Adrenal gland (tissue), 19 donors: ENCODE measurements at places on chromosomes 7 and 10.

DNA sequence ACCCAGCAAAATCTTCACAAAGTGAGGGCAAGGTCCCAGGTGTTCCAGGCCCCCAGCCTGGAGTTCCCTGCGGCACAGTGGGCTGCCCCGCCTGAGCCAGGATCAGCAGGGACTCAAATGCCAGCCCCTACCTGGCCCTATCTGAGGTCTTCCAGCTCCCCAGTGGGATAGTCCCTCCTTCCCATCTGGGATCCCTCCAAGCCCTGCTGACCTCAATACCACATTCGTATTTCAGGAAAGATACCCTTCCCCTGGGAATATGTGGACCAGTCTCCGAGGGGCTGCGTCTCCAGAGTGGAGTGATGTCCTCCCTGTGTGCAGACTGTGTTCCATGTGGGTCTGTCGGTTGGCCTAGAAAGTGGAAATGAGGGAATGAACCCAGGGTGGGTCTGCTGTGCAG is 40.9 kb downstream of the ELFN1 start:
- DNase-seq: no peak

GRCh38 chr7:90224195-90224594 is 12.7 kb downstream of the STEAP2 start:
- DNase-seq: no peak

DNA sequence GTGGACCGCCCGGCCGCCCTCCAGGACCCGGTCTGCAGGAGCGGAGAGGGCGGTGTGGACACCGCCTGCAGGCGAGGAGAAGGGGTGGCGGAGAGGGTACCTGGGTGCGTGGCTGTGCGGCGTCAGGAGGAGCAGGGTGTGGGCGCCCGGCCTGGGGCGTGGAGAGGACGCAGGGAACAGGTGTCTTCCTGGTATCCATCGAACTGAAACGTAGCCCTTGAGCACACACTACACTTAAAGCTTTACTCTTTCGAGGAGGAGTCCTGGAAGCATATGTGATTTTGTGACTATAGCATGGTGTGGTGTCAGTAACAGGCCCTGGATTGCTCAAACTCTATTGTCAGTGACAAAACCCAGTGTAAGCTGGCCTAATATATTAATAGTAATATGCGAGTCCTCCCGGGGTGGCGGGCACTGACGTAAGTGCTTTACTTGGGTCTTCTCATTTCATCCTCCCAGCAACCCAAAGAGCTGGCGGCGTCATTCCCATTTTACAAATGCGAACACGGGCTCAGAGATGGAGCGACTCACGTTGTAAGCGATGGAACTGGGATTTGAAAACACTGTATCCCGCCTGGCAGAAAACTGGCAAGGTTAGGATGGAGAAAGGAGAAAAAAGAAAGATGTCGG is 508 bp upstream of the TECPR1 start:
- no peak for DNase-seq

DNA sequence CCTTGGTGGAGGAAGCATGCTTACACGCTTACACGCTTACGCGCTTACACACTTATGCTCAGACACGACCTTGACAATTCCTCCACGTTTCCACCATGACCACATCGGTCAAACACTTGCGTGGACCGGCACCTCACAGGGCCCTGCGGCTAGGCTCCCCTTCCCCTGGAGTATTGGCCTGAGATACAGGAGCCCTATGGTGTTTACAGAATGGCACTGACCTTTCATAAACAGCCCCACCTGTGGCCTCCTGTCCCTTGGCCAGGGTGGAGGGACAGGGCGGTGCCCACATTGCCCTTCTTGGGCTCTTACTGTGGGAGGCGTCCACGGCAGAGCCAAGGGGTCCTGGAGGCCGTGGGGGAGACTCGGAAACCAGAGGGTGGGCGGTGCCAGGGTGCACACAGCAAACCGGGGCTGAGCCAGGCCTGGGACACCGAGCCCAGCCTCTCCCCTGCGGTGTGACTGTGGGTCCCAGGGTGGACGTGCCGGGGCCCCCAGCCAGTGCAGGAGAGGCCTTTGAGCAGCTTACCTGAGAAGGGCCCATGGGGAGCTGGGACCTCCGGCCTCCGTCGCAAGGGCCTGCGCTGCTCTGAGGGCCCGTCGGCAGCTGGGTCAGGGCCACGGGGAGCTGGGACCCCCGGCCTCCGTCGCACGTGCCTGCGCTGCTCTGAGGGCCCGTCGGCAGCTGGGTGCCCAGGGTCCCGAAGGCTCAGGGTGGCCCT is 44.2 kb upstream of the FOXL3 start:
- DNase-seq: no peak

GRCh38 chr7:89238156-89238555 is 442.6 kb upstream of the TEX47 start:
- DNase-seq: no peak

DNA sequence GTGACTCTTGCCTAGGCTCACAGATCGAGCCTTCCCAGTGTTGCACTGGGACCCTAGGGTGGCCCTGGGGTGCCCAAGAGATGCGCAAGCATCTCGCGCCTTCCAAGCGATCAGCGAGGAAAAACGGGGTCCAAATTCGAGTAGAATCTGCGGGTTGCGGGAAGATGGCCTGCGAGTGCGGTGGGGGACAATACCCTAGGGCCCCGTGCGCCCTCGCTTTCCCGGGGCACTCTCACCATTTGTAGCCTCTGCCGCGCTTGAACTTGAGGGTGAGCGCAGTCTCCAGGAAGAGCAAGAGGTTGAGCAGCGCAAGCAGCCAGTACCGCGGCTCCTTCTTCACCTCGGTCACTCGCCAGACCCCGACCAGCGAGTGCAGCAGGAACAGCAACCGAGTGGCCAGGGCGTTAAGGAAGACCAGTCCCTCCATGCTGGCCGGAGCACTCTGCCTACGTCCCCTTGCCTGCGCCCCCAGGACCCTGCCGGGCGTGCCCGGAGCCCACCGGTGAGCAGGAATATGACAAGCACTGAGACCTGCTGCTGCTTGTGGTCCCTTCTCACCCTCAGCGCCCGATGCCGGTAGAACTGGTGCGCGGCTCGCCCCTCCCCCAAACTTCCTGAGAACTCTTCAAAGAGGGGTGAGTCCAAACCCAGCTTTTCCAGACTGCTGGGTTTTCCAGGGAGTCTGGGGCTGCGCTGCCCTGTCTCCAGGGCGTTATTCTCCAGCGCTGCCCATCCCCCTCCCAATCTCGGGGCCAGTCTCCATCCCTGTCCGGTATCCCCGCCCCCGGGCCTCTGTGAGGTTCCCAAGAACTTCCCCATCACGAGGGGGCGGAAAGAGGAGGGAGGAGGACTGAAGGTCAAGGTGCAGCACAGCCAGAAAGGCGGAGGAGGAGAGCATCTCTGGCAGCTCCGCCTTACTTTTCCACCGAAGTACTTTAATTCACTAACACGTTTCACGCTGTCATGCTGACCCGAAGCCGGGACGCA is at the start of gene TMEM26:
Gene TMEM26 (minus strand): TSS at position 727 of the 987 bp plus-strand sequence. CDS start 300 bp downstream, at position 427.
- DNase-seq: peak; percentile 45

GRCh38 chr7:8442814-8443304 is 9.4 kb downstream of the NXPH1 start:
- DNase-seq: peak; percentile 65

GRCh38 chr10:69315610-69316312 is 37.5 kb downstream of the HK1 start:
- no peak for DNase-seq

DNA sequence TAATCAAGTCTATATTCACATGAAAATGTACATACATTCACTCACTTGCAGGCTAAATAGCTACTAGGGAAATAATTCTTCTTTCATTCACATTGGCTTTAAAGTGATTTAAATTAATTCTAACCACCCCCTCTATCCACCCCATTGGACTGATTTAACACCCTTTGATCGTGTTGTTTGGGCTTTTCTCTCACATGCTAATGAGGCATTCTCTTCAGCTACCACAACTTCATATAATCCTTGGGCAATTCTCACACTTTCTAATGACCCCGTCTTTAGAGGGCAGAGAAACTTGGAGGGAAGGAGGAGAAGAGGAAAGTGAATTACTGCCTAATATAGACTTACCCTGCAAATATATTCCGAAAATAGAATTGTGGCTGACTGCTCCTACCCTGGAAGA is 24.6 kb downstream of the GRM3 start:
- no peak for DNase-seq

- no peak for DNase-seq
Measured at GRCh38 chr10:70785190-70785589, at the start of gene TBATA. Gene TBATA, minus strand, starts transcription at chr10:70785377. Its CDS starts 1,998 bp downstream, at chr10:70783379.

DNA sequence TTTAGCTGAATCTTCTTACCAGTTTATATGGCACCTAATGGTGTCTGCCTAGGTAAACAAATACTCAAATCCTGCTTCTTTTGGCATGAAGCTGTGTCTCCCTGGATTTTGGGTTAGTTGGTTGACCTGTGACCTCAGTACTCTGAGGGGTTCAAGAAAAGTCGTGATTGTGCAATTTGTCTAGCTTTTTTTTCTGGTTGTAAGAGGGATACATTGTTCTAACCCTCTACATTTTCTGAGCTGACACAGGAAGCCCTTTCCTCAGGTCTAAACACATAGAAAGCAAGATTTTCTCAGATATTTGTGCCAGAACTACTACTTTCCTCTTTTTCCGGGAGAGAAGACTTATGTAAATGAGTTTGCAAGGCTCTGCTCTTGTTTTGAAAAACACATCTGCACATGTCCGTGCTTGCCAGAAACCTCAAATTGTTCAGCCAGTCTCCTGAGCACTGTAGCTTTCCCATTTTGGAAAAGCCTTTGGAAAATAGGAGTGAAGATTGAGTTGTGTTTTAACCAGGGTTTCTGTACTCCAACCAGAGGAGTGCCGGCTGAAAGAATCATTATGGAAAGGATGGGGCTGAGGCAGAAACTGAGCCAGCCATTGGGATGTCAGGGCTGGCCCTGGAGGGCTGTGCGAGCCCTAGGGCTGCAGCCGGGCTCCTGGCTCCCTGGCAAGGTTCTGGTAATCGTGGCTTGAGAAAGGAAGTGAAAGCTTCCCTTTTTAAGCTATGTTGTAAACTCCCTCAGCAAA is 31.3 kb upstream of the CXCL12 start:
- peak; percentile 9 for DNase-seq

GRCh38 chr7:35649711-35650110 is 45.2 kb downstream of the HERPUD2 start:
- no peak for DNase-seq

GRCh38 chr7:5200561-5201235 is 10.7 kb downstream of the WIPI2 start:
- DNase-seq: no peak

DNA sequence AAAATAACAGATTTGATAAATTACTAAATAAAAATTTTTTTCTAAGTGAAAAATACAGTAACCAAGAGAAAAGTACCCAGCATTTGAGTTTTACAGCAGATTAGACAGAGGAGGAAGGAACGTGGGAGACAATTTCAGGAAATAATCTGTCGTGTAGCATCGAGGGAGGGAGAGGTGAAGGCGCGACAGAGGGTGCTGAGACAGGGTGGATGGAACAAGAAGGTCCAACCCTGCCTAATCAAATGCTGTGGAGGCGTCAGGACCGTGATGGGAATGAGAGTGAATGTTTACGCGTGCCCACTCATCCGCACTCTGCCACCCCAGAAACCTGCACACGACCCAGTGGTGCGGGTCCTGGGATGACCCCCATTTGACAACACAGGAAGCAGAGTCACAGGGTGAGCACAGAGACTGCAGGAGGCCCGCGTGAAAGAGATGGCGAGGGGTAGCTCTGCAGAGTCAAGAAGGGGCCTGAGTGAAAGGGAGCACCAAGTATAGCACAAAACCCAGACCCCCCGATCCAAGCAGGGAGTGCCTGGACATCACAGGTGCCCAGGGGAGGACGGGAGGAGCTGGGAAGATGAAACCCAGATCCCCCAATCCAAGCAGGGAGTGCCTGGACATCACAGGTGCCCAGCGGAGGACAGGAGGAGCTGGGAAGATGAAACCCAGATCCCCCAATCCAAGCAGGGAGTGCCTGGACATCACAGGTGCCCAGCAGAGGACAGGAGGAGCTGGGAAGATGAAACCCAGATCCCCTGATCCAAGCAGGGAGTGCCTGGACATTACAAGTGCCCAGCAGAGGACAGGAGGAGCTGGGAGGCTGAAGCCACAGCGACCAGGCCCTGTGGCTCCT is 558.9 kb downstream of the DNAJB6 start:
- DNase-seq: no peak

- peak; percentile 34 for DNase-seq
Measured at GRCh38 chr7:5445981-5446594, 22.5 kb upstream of the TNRC18 start.

GRCh38 chr10:33286157-33286934 is 48.1 kb downstream of the NRP1 start:
- no peak for DNase-seq

DNA sequence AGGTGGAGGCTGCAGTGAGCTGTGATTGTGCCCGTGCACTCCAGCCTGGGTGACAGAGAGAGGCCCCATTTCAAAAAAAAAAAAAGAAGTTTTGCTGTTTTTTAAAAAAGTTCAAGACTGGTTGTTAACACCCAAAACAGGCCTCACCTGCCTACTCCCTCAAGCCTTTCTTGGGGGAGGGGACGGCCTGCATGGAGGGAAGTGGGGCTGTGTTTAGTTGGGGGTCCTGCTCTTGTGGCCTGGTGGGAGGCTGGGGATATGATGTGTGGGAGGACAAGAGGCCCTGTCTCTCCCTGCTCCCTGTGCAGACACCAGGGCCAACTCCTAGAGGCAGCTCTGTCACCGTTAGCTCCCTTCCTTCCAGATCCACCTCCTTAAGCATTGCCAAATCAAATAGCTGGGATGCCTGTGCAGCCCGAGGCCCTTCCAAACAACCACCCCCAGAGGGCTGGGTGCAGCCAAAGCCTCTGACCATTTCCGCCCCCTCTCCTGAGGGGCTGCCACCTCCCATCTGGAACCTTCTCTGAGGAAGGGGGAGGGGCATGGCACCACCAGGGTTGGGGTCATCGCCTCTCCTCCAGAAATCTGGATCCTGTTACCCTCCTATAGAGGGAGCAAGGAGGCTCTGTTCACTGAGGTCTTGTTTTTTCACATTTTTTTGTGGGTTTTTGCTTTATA is 32.9 kb upstream of the ANKRD2 start:
- no peak for DNase-seq

GRCh38 chr10:36779238-36779846 is 346.1 kb upstream of the ANKRD30A start:
- peak; percentile 42 for DNase-seq
